ENCODE measurements at places on chromosomes 11 and 22.

DNA sequence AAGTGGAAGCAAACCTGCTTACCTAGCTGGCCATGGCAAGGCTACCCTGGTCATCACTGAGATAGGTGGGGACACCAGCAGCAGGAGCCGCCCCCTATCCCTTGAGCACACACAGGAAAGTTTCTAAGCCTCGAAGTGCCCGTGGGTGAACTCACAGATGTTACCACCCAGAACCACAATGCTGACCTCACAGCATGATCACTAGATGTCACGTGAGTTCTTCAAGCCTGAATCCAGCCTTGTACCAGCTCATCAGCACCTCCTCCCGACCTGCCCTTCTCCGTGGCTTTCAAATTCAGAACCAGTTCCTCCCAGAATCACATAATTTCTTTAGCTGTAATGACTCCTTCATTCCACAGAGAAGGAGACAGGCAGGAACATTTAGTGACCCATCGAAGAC is 24.7 kb upstream of the TIMP3 start:
- no peak for DNase-seq

DNA sequence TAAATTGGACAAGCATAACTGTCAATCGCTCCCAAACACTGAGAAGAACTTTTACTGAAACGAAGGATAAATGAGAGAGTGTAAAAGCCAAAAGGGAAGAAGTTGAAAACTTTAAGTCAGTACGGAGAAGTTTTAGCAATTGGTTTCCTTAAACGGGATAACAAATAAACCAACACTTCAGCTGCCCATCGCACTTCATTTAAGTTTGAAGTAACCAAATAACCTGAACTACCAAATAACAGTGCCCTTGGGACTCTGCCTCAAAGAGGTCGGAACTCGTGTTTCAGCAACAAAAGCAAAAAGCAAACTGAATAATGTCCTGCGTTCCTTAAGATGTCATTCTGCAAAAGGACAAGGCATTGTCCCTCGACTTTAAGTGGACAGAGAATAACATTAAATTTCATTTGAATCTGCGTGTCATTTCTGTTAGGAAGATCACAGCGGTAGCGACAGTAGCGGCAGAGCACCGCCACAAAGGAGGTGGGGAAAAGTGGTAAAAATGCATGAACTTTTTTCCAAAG is 127.0 kb upstream of the C11orf58 start:
- no peak for DNase-seq

- no peak for DNase-seq
Observed at GRCh38 chr11:1499899-1500298, 13.3 kb upstream of the MOB2 start.

- DNase-seq: peak; percentile 82
Observed at GRCh38 chr22:42615092-42615859, 593 bp upstream of the POLDIP3 start.

DNA sequence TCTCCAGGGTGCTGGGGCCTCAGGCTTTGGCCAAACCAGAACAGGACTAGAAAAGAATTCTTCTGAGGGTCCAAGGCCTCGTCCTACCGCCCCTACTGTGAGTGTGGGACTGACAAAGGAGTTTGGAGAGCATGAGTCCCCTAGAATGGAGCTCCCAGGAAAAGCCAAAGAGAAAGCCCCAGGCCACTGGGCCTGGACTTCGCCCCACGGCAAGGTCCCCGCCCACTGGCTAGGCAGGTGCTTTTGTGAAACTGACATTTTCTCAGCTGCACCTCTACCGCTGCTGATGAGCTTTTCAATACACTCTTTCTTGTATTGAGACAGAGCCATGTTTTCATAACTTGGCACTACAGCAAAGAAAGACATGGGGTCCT is 9.7 kb upstream of the FGF3 start:
- no peak for DNase-seq

DNA sequence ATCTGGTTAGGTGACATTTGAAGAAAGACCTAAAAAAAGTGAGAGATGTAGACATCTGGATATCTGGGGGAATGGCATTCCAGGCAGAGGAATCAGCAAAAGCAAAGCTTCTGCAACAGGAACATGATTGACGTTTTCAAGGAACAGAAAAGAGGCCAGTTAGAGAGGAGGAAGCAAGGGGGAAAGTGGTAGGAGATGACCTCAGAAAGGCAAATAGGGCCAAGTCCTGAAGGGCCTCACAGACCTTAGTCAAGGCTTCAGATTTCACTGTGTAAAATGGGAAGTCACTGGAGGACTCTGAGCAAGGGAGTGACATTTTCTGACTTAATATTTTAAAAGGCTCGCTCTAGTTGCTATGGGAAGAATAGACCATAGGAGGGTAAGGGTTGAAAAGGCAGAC is 9.7 kb downstream of the DEUP1 start:
- no peak for DNase-seq

GRCh38 chr11:65541093-65541982 is 16.5 kb downstream of the SCYL1 start:
- no peak for DNase-seq

DNA sequence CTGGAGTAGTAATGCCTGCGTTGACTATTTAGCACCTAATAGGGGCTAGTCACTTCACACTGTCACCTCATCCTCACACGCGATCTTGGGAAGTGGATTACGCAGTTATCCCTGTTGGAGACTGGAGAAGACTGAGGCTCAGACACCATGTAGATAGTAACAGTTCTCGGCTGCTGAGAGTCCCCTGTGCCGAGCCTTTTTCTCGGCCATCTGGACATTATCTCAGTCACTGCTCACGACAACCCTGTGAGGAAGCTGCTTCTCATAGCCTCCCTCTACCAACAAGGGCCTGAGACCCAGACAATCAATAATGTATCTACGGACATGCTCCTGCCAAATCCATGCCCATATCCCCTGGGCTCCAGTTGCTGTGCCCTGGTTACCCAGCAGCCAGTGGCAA is 25.9 kb downstream of the SCUBE1 start:
- DNase-seq: no peak

DNA sequence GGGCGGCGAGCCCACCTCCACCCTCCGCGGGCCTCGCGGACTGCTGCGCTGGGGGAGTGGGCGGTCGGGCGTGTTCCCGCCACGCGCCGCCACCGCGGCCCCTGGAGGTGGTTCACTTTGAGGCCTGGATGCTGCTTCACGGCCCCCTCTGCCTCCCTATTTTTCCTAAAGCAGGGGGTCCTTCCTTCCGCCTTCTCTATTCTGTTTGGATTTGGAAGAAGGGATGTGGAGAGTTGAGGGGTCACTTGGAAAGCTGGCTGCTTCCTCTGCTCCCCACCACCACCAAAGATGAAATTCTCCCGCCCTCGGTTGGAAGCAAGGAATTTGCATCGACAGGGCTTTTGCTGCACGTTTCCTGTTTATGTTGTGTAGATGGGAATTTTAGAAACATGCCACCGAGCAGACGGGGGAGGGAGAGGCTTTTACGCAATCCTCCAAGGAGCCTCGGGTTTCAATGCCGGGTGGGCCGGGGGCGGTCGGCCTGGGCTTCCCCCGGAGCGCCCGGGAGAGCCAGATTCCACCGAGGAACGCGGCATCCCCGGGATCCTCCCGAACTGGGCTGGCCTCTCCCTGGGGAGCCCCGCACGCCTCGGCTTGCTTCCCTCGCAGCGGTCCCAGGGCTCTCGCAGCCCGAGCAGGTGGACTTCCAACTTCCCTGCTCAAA is 403 bp upstream of the SBF2 start:
- no peak for DNase-seq

GRCh38 chr11:63560506-63561180 is 2.5 kb downstream of the PLAAT2 start:
- no peak for DNase-seq

GRCh38 chr11:132242632-132243031 is 872.2 kb downstream of the NTM start:
- DNase-seq: no peak

DNA sequence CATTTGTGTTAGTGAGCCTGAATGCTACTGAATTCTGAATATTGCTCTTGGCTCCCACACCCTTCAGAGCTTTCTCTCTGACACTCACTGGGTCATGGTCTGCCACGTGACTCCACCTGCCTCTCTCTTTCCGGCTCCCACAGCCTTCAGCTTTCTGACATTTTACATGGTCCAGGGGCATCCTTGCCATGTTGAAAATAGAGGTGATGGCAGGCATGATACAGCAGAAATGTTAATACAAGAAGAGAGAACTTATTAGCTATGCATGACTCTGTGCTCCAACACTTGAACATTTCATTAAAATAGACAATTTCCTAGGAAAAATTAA is 90.3 kb upstream of the CLDN5 start:
- no peak for DNase-seq
